WTC11 (cell line): ENCODE measurements at places on chromosomes 1 and 21.
A peak's percentile ranks its signal among the peaks of the same experiment; 100 is the strongest.

DNA sequence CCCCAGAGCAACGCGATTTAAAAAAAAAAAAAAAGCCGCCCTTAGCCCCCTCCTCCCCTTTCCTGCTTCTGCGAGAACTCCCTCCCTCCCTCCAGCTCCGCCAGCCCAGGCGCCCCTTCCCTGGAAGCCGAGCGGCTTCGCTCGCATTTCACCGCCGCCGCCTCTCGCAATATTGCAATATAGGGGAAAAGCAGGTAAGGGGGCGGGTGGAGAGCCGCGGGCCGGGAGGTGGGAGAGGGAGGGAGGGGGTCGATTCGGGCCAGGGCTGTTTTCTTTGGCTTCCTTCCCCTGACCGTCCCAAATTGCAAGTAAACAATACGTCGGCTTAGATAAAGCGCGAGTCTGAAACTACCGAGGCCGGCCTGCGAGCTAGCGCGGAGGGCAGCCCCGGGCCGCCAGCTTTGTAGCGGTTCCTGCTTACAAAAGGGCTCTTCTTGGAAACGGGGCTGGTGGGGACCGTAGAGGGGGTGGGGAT, 408 bp downstream of the LMO4 start:
- no peaks in the 10 kb centered on the region for H3K27me3 ChIP-seq
- H3K4me3 ChIP-seq: peak overlapping the region; percentile 85
- peak overlapping the region; percentile 99 for H3K27ac ChIP-seq
- peaks cover 22% of the 10 kb centered on the region for H3K36me3 ChIP-seq
- peaks cover 39% of the 10 kb centered on the region for H3K4me1 ChIP-seq
- DNase-seq: peak; percentile 60

DNA sequence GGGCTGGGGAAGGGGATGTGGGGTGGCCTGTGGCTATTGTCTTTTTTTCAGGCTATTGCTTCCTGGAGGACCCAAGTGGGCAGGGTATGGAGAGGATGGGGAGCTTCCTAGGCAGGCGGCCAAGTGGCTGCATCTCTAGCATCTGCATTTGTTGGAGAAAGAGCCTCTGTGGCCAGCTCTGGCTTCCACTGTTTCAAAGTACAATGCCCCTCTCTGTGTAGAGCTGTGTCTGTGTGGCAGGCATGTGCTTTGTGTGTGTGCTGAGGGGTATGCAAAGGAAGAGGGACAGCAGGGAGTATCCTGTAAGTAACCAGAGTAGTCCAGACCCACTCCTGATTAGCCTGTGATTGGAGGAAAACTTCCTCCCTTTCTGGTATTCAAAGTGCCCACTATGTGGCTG, 40.6 kb downstream of the KCNA2 start:
- H3K4me3 ChIP-seq: no peak overlapping the region
- DNase-seq: no peak
- H3K27ac ChIP-seq: no peak overlapping the region
- H3K36me3 ChIP-seq: no peaks in the 10 kb centered on the region
- peaks cover 10% of the 10 kb centered on the region for H3K4me1 ChIP-seq
- peaks cover 21% of the 10 kb centered on the region for H3K27me3 ChIP-seq

DNA sequence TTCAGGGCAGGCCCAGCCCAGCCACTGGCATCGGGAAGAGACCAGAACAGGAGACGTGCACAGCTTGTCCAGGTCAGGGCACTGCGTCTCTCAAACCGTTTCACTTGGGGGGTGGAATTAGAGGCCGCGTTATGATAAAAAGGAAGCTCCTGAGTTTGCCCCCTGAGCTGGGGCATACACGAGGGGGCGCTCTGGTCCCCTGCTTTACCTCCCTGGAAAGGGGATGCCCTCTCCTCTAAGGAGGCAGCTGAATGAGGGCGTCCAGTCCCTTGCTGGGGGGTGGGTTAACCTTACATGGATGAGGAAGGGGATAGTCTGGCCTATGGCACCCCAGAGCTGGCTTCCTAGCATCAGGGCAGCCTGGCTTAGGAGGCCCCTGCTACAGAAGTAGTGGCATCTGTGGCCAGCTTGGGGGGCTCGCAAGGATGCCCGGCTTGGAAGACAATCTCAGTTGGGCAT, 2.3 kb downstream of the MYOG start:
- H3K4me1 ChIP-seq: peaks cover 34% of the 10 kb centered on the region
- no peak overlapping the region for H3K4me3 ChIP-seq
- H3K27ac ChIP-seq: no peak overlapping the region
- H3K27me3 ChIP-seq: no peaks in the 10 kb centered on the region; the same call in 1 of the 2 replicates
- H3K36me3 ChIP-seq: no peaks in the 10 kb centered on the region

DNA sequence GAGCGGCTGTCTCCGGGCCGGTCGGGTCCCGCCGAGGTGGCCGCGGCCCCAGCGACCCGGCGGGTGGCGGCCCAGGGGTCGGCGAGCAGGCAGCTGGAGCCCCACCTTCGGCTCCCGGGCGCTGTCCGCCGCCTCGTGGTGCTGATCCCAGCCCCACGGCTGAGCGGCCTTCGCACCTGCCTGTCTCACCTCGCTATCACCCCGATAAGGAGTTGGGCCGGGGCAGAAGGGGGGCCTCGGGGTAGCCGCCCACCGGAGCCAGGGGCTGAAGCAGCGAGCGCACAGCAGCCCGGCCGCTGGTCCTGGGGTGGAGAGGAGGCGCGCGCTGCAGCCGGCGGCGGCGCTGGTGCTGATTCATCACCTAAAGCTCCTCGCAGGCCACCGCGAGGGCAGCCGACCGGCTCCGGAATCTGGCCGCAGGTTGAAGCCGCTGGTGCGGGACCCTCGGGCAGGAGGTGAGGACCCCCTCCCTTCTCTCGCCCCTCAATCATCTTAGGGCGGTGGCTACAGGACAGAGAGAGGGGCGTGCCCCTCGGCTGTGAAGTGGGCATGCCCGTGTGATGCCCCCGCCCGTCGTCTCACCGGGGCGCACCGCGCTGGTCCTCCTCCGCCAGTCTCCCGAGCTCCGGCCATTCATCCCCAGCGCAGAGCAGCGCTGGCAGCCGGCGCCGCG, 575 bp downstream of the TRIM67 start:
- no peaks in the 10 kb centered on the region for H3K36me3 ChIP-seq
- peak; percentile 69 for DNase-seq
- H3K27me3 ChIP-seq: peaks cover 95% of the 10 kb centered on the region
- peak overlapping the region; percentile 53 for H3K4me3 ChIP-seq
- H3K4me1 ChIP-seq: no peaks in the 10 kb centered on the region
- no peak overlapping the region for H3K27ac ChIP-seq

DNA sequence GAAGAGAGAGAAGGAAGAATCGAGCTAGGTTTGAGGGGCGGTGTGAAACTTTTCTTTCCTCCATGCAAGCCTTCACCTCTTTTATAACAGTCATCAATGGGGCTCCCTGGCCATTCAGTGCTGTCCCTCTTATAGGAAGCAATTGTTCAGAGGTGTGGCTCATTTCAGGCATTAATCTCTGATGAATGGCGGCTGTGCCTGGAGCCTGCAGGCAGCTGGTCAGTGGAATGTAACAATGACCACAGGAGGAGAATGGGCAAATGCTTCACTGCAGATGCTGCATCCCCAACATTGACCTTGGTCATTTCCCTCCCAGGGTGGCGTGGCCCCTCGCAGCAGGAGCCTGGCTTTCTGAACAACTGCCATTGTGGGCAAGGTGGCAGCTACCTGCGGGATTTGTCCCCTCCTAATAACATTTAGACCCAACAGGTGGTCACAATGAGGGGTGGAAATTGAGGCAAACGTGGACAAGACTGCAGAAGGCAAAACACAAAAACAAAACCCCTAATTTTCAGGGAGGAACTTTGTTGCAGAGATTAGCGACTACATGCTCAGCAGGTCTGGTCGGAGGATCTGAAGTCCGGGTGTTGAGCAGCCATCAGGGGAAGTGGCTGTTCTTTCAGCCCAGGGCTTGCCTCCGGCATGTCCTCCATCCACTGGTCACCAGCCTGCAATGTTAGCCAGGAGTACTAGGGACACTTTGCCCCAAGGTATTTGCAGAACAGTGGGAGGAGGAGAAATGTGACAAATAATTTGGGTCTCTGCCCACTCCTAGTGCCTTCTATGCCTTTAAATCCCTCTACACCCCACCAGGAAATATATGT, 97.3 kb upstream of the PAXBP1 start:
- DNase-seq: no peak
- H3K36me3 ChIP-seq: no peaks in the 10 kb centered on the region
- H3K27ac ChIP-seq: no peak overlapping the region
- H3K27me3 ChIP-seq: no peaks in the 10 kb centered on the region; the same call in 1 of the 2 replicates

GRCh38 chr1:117644696-117645311, 39.0 kb downstream of the TENT5C start:
- DNase-seq: no peak
- H3K4me3 ChIP-seq: no peak overlapping the region
- H3K4me1 ChIP-seq: no peaks in the 10 kb centered on the region
- no peaks in the 10 kb centered on the region for H3K36me3 ChIP-seq
- no peak overlapping the region for H3K27ac ChIP-seq
- no peaks in the 10 kb centered on the region for H3K27me3 ChIP-seq

DNA sequence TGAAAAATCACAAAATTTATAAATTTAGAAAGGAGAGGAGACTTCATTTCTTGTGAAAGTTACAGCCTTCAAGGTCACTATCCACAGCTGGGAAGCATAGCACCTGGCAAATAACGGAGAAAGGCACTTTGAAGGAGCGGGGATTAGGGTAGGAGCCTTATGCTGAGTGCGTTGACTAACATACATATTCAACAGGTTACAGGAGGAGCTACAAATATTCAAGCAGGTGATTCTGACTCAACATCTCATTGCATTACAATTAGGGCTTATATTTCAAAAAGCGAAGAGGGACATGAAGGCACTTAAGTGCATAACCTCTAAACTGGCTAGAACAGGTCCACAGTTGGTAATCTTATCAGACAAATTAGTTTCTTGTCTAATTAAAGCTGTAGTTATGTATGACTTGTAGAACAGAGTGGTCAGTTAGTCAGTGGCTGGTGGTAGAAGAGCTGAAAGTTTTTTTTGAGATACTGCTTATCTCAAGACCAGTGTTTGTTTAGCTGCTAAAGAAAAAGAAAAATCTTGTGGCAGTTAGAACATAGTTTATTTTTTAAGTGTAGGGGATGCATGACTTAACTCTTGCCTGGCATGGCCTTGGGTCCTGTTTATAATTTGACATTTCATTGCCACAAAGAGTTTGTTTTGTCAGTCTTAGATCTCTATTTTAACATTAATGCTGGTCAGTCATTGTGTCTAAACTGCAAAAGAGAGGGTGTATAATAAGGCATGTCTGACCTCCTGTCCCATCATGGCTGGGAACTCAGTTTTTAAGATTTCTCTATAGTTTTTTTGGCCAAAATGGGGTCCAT, 311.5 kb downstream of the DUSP10 start:
- H3K4me1 ChIP-seq: peaks cover 8% of the 10 kb centered on the region
- H3K4me3 ChIP-seq: no peak overlapping the region
- DNase-seq: no peak
- peaks cover 17% of the 10 kb centered on the region for H3K36me3 ChIP-seq
- H3K27ac ChIP-seq: no peak overlapping the region

DNA sequence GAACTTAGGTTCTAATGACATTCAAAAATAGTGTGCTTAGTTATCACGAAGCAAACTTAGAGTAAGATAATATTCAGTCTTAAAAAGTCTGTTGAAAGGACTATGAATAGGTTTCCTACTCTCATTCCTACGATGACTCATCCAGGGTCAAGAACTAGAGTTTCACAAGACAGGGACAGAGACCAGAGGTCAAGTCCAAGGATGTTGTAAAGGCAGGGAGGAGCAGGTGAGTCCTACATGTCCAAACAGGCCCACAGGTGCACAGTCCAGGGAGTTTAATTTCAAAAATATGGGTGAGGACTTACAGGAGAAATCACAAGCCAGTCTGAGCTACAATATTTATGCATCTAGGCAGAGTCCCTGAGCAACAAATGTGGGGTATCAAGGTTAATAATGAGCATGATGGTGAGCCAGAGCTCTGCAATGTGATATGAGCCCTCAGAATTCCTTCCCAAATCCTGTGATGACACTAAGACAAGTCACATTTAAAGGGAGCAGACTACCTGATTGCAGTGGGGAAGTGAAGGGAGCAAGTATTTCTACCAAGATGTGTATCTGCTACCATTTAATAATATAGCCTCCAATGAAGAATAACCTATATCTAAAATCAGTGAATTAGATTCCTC, 100.0 kb upstream of the NRIP1 start:
- DNase-seq: no peak
- no peaks in the 10 kb centered on the region for H3K4me1 ChIP-seq
- H3K4me3 ChIP-seq: no peak overlapping the region

GRCh38 chr1:54803761-54804470, 2.8 kb upstream of the TTC22 start:
- H3K27ac ChIP-seq: no peak overlapping the region
- no peaks in the 10 kb centered on the region for H3K36me3 ChIP-seq
- H3K4me3 ChIP-seq: no peak overlapping the region
- no peak for DNase-seq
- H3K4me1 ChIP-seq: 0 out of 2 replicates have a peak, but pooled peaks cover 6% of the 10 kb centered on the region

- no peaks in the 10 kb centered on the region for H3K36me3 ChIP-seq
- no peak for DNase-seq
- no peaks in the 10 kb centered on the region for H3K27me3 ChIP-seq
- no peak overlapping the region for H3K27ac ChIP-seq
Measured at GRCh38 chr1:178418284-178418955, 78.3 kb downstream of the CLEC20A start.

DNA sequence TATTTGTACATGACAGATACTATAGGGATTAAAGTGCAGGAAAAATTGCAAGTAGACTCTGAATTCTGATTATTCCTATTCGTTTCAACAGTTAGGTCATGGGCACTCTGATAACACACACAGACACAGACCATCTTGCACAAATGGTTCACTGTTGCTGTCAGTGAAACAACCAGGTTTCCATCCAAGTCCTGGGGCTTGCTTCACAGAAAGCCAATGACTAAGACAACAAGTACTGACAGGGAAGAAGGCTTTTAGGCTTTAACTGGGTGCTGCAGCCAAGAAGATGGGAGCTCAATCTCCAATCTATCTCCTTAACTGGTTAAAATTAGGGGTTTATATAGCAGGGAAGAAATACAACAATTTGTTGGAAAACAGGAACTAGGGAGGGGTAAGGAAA, 57.6 kb downstream of the RIMS3 start:
- H3K27ac ChIP-seq: no peak overlapping the region
- 0 out of 2 replicates have a peak, but pooled peaks cover 3% of the 10 kb centered on the region for H3K4me1 ChIP-seq
- H3K36me3 ChIP-seq: no peaks in the 10 kb centered on the region
- H3K27me3 ChIP-seq: no peaks in the 10 kb centered on the region
- no peak for DNase-seq

DNA sequence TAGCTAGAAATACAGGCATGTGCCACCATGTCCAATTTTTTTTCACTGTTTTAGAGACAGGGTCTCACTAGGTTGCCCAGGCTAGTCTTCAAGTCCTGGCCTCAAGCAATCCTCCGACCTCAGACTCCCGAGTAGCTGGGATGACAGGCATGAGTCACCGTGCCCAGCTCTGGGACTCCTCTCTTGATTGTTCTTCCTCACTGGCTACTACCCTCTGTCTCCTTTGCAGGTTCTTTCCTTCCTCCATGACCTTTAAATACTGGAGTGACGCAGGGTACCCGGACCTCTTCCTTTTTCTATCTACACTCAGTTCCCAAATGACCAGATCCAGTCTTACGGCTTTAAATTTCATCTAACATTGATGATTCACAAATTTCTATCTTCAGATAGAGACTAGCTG, 34.9 kb downstream of the ASH1L start:
- H3K36me3 ChIP-seq: no peaks in the 10 kb centered on the region
- H3K4me3 ChIP-seq: no peak overlapping the region
- peaks cover 14% of the 10 kb centered on the region for H3K4me1 ChIP-seq
- H3K27ac ChIP-seq: no peak overlapping the region
- H3K27me3 ChIP-seq: no peaks in the 10 kb centered on the region
